DMS153 (cell line): ENCODE measurements at places on chromosomes 5 and 9.

DNA sequence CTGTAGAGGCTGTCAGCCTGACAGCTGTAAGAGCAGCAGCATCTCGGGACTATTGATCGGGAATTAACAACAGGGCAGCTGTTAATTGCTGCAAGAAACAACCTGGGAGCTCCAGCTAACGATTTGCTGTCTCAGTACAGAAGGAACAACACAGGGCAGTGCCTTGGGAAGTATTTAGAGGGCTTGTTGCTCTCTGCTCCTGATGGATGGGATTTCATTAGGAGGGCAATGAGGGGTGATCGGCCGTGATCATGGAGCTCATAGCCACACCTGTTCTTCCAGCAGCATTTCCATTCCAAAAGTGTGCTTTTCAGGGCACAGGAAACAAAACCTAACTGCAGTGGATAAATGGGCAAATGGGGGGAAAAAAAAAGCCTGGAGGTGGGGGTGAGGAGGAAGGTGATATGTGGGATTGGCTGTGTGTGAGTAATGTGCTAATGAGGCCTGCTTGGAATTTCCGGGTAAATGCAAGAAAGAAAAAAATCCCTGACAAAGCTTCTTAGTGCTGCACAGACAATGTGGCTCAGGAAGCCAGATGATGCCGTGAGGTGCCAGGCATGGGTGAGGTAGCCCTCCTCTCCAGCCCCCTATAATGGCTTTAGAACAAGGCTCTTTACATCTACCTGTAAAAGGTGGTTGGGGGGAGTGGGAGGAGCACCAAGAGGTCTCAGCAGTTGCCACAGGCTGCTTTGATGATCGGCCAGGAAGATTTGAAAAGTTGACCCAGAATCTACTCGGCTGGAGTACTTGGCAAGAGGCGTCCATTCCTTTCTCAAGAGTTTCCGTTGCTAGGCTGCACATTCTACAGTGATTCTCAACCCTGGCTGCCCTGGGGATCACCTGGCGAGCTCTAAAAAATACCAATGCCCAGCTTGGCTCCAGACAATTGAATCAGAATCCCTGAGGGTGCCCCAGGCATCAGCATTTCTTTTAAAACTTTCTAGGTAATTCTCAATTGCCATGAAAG, 139.5 kb upstream of the KLF9 start:
- no peak for DNase-seq

DNA sequence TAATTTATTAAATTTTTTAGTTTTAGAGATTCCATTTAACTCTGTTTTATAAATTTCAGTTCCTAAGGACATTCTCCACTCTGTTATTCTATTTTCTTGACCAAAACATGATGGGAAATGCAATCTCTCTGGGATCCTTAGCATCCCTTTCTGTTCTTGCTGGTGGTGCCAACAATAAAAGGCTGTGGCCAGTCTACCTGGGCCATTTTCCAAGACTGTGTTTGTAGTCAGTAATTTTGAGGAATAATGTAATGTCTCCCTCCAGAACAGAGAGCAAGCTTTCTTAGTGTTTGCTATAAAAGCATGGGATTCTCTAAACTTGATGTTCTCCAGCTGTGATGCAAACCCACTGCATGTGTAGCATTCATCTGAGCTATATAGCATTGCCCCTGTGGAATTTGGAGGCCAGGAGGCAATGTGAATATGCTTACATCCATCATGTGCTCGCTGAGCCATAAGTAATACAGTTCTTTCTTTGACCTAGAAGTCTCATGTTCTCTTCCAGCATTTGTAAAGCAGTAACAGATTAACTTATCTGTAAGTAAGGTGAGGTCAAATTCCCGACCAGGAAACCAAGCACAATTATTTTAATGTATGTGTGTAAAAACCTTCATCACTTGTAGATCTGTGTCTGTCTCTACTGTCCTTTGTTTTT, 211.5 kb upstream of the TAS2R1 start:
- no peak for DNase-seq

GRCh38 chr5:59038798-59039295, 456.0 kb downstream of the RAB3C start:
- no peak for DNase-seq

- no peak for DNase-seq
These were observed 46.7 kb downstream of the TGFBI start for GRCh38 chr5:136075466-136075891.
